T-cell (primary cell): ENCODE measurements at places on chromosomes 12 and 14. TPM values are rescaled to one million over a fixed set of nuclear protein-coding genes. Genes with fewer than 3 reads are reported as not detected.

Gene DPY19L2
- 3.9 TPM for total RNA-seq

Gene MIP
- total RNA-seq = not detected

Gene TSPAN8
- 0.30 TPM for total RNA-seq

Gene AHSA1
- total RNA-seq = 88.4 TPM

Gene AICDA
- total RNA-seq = not detected

DNA sequence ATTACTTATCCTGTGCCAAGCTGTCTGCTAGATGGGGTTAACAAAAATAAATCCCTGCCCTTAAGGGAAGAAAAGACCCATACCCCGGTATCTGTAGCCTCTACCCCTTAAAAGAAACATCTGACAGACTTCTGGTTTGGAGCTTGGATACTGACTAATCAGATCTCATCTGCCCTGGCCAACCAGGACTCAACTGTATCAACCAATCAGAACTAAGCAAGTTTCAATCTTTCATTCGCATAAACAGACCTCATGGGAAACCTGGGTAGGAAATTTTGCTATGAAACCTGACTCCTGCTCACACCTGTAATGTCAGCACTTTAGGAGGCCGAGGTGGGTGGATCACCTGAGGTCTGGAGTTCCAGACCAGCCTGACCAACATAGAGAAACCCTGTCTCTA is 26.4 kb upstream of the PRMT8 start:
- H3K27me3 ChIP-seq = peaks cover 11% of the 10 kb centered on the region
- no peaks in the 10 kb centered on the region for H3K4me1 ChIP-seq
- no peak overlapping the region for H3K4me3 ChIP-seq
- no peak for DNase-seq

DNA sequence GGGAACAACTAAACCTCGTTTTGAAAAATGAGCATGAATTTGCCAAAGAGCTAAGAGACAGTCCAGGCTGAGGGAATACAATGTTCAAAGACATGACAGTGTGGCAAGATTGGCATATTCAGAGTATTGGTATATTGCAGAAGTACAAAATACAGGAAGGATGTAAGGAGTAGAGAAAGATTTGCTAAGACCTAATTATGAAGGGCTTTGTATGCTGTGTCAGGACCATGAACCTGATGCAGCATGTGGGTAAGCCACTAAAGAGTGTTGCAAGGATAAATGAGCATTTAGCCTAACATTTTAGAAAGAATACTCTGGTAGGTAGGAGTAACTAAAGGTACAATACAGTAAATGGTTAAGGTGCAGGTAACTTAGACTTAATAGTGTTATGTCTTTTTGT is 65.1 kb downstream of the KTN1 start:
- H3K27me3 ChIP-seq = no peaks in the 10 kb centered on the region
- DNase-seq = no peak
- no peak overlapping the region for H3K4me3 ChIP-seq
- H3K4me1 ChIP-seq = no peaks in the 10 kb centered on the region
- peaks cover 11% of the 10 kb centered on the region for H3K36me3 ChIP-seq

DNA sequence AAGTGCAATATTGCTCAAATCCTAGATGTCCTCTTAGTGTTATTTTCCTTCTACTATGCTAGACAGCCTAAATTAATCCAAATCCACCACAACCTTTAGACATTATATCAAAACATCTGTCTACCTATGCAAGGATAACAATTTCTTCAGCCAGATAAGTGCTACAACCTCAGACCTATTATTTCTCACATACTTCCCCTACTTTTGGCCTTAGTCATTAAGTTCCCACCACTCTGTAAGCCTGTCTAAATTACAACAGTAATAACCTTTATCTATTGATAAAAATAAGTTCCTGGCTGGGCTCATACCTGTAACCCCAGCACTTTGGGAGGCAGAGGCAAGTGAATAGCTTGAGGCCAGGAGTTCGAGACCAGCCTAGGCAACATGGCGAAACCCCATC is 74.0 kb downstream of the KIF21A start:
- H3K4me3 ChIP-seq = no peak overlapping the region
- H3K4me1 ChIP-seq = no peaks in the 10 kb centered on the region
- no peaks in the 10 kb centered on the region for H3K27me3 ChIP-seq
- no peak for DNase-seq

DNA sequence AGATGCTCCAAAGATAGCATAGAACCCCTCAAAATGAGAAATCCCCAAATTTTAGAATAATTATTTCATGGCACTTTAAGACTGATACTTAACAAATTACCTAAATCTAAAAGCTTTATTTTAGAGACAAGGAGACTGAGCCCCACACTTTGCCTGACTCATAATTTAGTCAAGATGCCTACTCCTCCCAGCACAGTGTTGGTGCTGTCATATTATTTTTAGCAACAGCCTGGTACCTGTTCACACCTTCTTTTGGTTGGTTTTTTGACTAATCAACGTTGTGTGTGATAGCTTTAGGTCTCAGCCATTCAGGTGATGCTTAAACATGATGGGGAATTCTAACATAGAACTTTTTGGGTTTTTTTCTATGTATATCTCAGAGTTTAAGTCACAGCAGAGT is 120.2 kb downstream of the SEC23A start:
- no peak overlapping the region for H3K4me3 ChIP-seq
- no peaks in the 10 kb centered on the region for H3K36me3 ChIP-seq
- no peaks in the 10 kb centered on the region for H3K27me3 ChIP-seq
- H3K4me1 ChIP-seq = no peaks in the 10 kb centered on the region

DNA sequence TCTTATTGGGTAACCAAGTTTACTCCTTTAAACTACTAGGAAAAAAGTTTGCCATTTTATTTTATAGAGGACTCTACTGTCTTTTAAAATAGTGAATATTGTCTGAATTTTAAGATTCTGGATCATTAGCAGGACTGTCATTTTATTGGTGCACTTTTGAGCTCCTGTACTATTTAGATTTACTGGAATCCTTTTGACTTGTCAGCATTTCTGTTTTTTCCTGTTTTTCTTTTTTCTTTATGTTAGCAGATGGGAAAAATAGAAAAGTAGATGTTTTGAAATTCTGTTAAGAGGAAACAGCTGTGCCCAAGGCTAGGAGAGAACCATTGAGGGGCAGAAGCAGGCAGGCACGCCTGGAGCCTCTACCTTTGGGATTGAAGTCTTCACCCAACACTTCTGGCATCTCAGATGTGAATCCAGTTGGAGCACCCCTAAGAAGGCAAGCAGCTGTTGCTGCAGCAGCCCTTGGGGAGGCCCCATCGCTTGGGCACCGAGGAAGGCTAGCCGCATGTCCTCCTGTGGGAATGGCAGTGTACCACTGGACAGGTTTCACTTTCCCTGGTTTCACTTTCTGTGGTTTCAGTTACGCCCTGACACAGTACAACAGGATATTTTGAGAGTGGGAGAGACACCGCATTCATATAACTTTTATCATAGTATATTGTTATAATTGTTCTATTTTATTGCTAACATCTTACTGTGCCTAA is 11.5 kb downstream of the RIMKLB start:
- H3K4me1 ChIP-seq = peaks cover 4% of the 10 kb centered on the region
- H3K36me3 ChIP-seq = no peaks in the 10 kb centered on the region

GRCh38 chr14:103143506-103143905 is 20.2 kb downstream of the TNFAIP2 start:
- no peaks in the 10 kb centered on the region for H3K36me3 ChIP-seq
- H3K4me1 ChIP-seq = no peaks in the 10 kb centered on the region
- no peak overlapping the region for H3K4me3 ChIP-seq
- H3K27ac ChIP-seq = no peak overlapping the region
- no peak for DNase-seq
- peaks cover 40% of the 10 kb centered on the region for H3K27me3 ChIP-seq

DNA sequence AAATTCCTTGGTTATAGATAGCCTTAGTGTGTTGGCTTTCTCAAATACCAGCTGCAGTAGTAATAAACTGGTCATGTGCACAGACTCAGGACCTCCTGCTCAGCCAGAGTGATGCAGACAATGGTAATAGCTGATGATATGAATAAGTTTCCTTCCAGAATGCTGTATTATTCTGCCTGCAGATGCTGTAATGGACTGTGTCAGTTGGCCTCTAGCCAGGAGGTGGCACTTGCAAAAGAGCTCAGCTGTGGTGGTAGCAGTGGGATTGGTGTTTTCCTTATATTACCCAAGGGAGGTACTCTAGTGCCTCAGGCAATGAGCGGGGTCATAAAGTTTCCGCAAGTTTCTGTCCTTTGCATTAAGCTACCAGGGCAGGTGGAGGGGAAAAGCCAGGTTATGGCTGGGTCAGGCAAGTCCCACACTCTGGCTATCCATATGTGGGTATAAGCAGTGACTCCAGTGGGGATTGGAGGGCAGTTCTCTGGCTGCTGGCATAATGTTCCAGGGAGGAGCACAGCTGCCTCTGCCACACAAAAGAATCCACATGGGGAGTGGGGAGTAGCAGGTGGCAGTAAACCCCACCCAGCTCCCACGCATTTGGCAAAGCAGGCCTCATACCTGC is 14.0 kb upstream of the MUCL1 start:
- H3K27ac ChIP-seq = no peak overlapping the region
- H3K4me1 ChIP-seq = no peaks in the 10 kb centered on the region
- DNase-seq = no peak
- no peak overlapping the region for H3K4me3 ChIP-seq
- H3K36me3 ChIP-seq = no peaks in the 10 kb centered on the region
- peaks cover 14% of the 10 kb centered on the region for H3K27me3 ChIP-seq

DNA sequence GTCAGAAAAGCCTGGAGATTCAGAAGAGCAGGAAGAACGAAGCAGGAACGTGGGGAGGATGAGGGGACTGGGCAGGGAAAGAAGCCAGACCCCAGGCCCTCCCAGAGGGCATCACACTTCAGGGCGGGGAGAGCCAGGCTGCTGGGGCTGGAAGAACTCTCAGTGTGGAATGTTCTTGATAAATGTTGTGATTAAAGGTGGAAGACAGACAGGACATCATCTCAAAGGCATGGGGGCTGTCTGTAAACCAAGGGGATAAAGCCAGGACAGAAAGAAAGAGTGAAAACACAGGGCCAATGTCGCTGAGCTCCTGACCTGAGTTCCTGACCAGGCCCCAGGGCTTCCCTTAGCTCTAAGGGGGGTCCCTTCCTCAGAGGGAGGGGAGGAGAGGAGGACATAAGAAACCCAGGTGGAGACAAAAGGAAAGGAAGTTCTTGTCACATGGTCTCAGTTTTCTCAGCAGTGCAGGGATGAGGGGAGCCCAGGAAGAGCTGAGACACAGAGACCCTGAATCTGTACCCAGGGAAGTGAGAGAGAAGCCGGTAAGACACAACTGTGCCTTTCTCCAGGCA is 56.3 kb downstream of the SETD3 start:
- no peaks in the 10 kb centered on the region for H3K27me3 ChIP-seq
- H3K4me3 ChIP-seq = no peak overlapping the region
- no peak overlapping the region for H3K27ac ChIP-seq
- H3K36me3 ChIP-seq = peaks cover 11% of the 10 kb centered on the region
- H3K4me1 ChIP-seq = no peaks in the 10 kb centered on the region
- no peak for DNase-seq

- no peak overlapping the region for H3K27ac ChIP-seq
- no peak overlapping the region for H3K4me3 ChIP-seq
- no peaks in the 10 kb centered on the region for H3K4me1 ChIP-seq
- H3K27me3 ChIP-seq = no peaks in the 10 kb centered on the region
- no peaks in the 10 kb centered on the region for H3K36me3 ChIP-seq
Measured at GRCh38 chr12:104360157-104360556, 56.6 kb downstream of the EID3 start.

DNA sequence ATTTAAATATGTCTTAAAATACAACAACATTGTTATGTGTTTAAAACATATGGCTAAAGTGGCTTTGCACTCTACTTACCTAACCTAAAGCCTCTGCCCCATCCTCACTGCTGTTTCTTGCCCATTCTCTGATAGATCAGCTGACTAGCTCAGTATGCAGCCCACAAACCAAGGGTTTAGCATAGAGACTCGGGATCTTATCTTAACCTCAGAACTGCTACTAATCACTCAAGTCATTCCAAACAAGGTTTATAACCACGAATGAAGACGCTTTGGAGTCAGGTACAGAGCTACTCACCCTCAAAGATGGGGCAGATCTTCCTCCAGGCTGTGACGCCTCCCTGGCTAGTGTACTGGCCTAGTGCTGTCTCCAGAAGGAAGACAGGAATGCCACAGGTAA is 19.3 kb downstream of the SLC6A13 start:
- no peak overlapping the region for H3K4me3 ChIP-seq
- no peaks in the 10 kb centered on the region for H3K27me3 ChIP-seq
- no peak overlapping the region for H3K27ac ChIP-seq
- H3K36me3 ChIP-seq = no peaks in the 10 kb centered on the region
- no peaks in the 10 kb centered on the region for H3K4me1 ChIP-seq

GRCh38 chr12:120659151-120659525 is 18.7 kb downstream of the CABP1 start:
- no peak for DNase-seq
- H3K27ac ChIP-seq = no peak overlapping the region
- H3K4me1 ChIP-seq = no peaks in the 10 kb centered on the region
- no peaks in the 10 kb centered on the region for H3K36me3 ChIP-seq
- no peak overlapping the region for H3K4me3 ChIP-seq

- no peak overlapping the region for H3K27ac ChIP-seq
- DNase-seq = no peak
- H3K27me3 ChIP-seq = no peaks in the 10 kb centered on the region
Measured at GRCh38 chr14:73452341-73453186, 5.8 kb downstream of the NUMB start.

DNA sequence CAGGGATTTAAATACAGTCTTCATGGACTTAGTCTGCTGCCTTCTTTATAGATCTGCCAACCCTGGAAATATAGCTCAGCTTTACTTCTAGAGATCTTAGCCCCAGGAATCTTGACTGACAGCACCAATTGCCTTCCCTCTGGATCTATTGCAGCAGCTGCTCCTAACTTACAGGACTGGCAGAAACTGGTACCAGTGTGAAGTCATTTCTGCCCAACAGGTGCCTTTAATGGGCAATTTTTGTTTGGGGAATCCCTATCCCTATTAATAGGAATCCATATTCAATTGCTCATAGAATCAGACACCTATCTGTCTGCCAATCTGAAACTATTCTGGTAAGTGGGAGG is 27.2 kb downstream of the SPX start:
- no peak for DNase-seq
- no peaks in the 10 kb centered on the region for H3K27me3 ChIP-seq
- no peaks in the 10 kb centered on the region for H3K4me1 ChIP-seq
- no peaks in the 10 kb centered on the region for H3K36me3 ChIP-seq
- no peak overlapping the region for H3K4me3 ChIP-seq

GRCh38 chr12:5730962-5731361 is 214.1 kb downstream of the ANO2 start:
- no peak overlapping the region for H3K27ac ChIP-seq
- no peak for DNase-seq
- H3K27me3 ChIP-seq = peaks cover 2% of the 10 kb centered on the region
- H3K36me3 ChIP-seq = no peaks in the 10 kb centered on the region
- H3K4me3 ChIP-seq = no peak overlapping the region
- no peaks in the 10 kb centered on the region for H3K4me1 ChIP-seq

GRCh38 chr12:105461271-105461943 is 130.9 kb downstream of the C12orf75 start:
- H3K27ac ChIP-seq = no peak overlapping the region
- H3K36me3 ChIP-seq = no peaks in the 10 kb centered on the region
- no peak overlapping the region for H3K4me3 ChIP-seq
- no peak for DNase-seq
- no peaks in the 10 kb centered on the region for H3K4me1 ChIP-seq

GRCh38 chr12:27221625-27222387 is 22.3 kb upstream of the STK38L start:
- H3K4me1 ChIP-seq = no peaks in the 10 kb centered on the region
- H3K4me3 ChIP-seq = no peak overlapping the region
- no peak overlapping the region for H3K27ac ChIP-seq
- no peak for DNase-seq
